Muscle of back (tissue), 13 donors: ENCODE measurements at places on chromosomes 2 and 18. TPM values are rescaled to one million over a fixed set of nuclear protein-coding genes. Genes with fewer than 3 reads are reported as not detected.

- DNase-seq, result no peak
Measured at GRCh38 chr2:23494286-23494685, 109.3 kb downstream of the KLHL29 start.

DNA sequence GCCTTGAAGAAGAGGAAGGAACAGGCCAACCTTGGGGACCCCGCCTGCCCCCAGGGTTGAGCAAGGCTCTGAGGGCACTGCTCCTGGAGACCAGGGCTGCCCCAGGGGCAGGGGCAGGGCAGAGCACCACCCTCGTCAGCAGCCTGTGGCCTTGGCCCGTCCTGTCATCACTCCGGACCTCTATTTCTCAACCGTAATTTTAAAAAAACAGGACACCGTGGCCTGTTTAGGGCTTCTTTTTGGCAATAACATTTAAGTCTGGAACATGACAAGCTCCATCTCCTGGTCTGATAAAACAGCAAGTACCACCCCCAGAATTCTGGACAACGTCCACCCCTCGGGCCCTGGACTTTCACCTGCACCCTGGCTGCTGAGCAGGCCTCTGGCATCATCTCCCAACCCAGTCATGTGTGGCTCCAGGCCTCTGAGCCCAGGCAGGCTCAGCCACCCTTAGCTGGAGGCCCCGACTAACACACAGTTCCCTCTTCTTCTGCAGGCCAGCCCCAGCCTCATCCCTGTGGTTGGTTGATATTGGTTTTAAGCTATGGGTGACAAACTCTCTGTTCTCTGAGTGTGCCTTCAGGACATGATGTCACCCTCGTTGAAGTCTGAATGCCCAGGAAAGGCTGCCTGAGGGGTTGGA, 22.6 kb upstream of the ID2 start:
- DNase-seq, result no peak

DNA sequence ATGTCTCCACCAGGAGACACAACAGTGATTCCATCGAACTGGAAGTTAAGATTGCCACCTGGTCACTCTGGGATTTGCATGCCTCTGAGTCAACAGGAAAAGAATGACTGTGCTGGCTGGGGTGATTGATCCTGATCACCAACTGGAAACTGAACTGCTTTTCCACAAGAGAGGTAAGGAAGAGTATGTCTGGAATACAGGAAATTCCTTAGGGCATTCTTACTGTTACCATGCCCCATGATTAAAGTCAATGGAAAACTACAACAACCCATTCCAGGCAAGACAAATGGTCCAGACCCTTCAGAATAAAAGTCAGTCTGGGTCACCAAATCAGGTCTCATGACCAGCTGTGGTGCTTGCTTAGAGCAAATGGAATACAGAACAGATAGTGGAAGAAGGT, 12.0 kb upstream of the DDX1 start:
- no peak for DNase-seq

DNA sequence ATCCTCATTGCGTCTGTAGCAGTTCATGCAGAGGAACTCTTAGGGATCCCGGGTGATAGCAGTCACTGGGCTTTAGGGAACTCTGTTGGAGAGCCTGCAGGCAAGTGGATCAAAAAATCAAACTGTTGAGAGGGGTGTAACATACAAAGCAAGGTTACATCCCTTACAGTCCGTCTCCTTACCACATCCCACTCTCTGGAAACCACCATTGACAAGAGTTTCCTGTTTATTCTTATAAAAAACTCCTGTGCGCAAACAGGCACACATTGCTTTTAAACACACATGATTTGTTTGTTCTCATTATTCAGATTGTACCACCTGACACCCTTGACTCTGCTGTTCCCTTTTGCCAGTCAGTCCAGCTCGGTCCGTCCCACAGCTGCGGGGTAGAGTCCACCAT, 137.7 kb downstream of the LTBP1 start:
- DNase-seq, result no peak

Gene CLEC4F
- 0.50 TPM for polyA plus RNA-seq

DNA sequence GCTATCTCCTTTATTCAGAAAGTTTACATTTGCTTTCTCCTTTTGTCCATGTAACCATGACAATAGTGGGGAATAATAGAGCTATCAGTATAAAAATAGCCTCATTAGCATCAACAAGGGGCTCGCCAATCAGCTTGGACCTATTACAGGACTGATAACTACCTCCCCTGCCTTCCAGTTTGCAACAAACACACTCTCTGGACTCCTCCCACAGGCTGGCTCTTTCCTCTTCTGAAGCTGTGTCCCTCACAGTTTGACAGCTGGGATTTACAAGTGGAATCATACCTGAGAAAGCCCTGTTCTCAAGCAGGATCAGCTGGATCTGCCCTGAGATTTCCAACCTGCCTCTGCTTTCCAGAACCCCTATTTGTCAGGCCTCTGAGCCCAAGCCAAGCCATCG, 162.5 kb downstream of the GRB14 start:
- DNase-seq, result no peak

- peak; percentile 53 for DNase-seq
Measured at GRCh38 chr2:79219383-79219988, 59.9 kb upstream of the REG3A start.

Gene RAB31
- polyA plus RNA-seq, result 32.7 TPM

DNA sequence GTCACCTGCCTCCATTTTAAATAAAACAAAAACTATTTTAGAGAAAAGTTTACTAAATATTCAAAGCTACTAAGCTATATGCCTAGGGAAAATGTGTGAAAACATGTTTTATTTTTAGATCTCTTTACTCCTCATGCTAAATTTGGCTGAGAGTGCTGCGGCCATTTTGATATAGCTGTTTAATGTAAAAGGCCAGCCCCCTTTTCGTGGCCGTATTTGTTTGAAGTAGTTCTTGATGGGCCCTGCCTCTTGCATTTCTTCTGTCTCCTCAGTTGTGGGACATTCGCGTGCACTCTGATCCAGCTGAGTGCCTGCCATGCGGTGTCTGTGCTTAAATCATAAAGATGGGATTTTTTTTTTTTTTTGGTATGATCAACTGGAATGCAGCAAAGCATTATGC, 64.0 kb downstream of the ZNF407 start:
- DNase-seq, result no peak

GRCh38 chr2:137700681-137701080, 263.6 kb upstream of the HNMT start:
- no peak for DNase-seq
